ENCODE measurements at places on chromosomes 2 and 18. TPM values are rescaled to one million over a fixed set of nuclear protein-coding genes. Genes with fewer than 3 reads are reported as not detected.

Gene MAPRE2
- 52.2 TPM for total RNA-seq

Gene SGO2
- total RNA-seq: 22.9 TPM

Gene BCL2L11
- total RNA-seq: 11.8 TPM

Gene HJURP
- 3.9 TPM for total RNA-seq

Gene PLA2R1
- total RNA-seq: 18.3 TPM

Gene HOXD10
- total RNA-seq: 14.4 TPM

Gene NBAS
- 116 TPM for total RNA-seq

Gene RGPD5
- total RNA-seq: 42.1 TPM

Gene PRKAG3
- total RNA-seq: not detected
